ENCODE measurements at places on chromosomes 16 and 17. TPM values are rescaled to one million over a fixed set of nuclear protein-coding genes. Genes with fewer than 3 reads are reported as not detected.

- DNase-seq, result no peak
Measured at GRCh38 chr17:65229621-65229995, 92.4 kb downstream of the RGS9 start.

DNA sequence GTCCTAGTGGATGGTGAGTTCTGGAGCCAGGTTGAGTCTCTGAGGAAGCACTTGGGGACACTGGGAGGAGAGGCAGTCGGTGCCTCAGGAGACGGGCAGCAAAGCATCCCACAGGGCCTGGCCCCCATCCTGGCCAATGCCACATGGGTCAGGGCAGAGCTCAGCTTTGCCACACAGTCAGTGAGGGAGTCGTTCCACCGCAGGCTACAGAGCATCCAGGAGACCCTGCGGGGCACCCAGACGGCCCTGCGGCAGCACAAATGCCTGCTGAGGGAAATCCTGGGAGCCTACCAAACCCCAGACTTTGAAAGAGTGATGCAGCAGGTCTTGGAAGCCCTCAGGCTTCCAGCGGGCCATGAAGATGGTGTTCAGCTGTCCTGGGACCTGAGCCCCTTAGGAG is 39.7 kb downstream of the PLD6 start:
- no peak for DNase-seq

GRCh38 chr17:79544142-79544914 is 66.5 kb downstream of the RBFOX3 start:
- DNase-seq, result no peak

The TMEM98 gene
- total RNA-seq, result 190 TPM

The YBX2 gene
- total RNA-seq, result under 0.01 TPM

- DNase-seq, result no peak
Measured at GRCh38 chr17:73614256-73614655, 30.0 kb downstream of the SDK2 start.

DNA sequence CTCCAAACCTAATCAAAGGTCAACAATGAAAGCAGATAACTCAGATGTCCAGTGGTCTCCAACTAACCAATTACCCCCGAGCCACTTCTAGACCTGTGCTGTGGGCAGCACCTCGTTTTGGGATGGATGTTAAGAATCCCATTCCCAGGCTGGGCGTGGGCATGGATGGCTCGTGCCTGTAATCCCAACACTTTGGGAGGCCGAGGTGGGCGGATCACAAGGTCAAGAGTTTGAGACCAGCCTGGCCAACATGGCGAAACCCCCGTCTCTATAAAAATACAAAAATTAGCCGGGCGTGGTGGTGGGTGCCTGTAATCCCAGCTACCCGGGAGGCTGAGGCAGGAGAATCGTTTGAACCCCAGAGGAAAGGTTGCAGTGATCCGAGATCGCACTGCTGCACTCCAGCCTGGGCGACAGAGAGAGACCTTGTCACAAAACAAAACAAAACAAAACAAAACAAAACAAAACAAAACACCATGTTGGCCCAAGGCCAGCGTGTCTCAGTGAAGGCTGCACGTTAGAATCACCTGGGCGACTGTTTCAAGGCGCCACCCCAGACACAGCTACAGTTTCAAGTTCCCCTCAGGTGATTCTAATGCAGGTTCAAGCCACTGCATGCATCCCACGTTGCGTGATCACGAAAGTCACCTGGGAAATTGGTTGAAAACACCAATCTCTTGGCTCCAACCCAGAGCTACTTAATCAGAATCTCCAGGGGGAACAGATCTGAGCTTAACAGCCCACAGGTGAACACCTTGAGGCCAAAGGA is 21.3 kb downstream of the COX4I1 start:
- DNase-seq, result no peak

The NOL3 gene
- total RNA-seq, result 12.8 TPM

GRCh38 chr16:12178251-12178990 is 201.9 kb downstream of the SNX29 start:
- peak; percentile 62 for DNase-seq

- DNase-seq, result no peak
Measured at GRCh38 chr16:46832757-46833459, 1.9 kb upstream of the C16orf87 start.

The BAIAP3 gene
- total RNA-seq, result 0.26 TPM

DNA sequence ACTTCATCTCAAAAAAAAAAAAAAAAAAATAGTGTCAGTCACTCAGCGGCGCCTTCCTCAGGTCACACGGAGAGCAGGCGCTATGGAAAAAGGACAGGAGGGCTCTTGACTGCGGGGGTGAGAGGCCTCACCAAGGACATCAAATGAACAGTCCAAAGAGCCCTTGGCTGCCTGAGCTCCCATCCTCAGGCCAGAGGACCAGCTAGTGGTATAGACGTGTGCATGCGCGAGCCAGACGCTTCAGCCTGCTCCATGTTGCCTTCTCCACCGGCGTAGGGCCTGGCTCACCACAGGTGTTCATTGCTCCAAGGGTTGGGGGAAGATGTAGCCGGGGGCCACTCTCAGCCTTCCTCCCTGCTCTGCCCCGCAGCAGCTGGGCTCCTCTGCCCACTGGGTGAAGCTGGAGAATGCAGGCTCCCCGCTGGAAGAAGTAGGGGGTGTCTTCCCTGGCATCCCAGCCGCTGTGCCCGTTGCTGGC is 65.8 kb upstream of the PLCG2 start:
- DNase-seq, result no peak

The CMIP gene
- 2.8 TPM for total RNA-seq

DNA sequence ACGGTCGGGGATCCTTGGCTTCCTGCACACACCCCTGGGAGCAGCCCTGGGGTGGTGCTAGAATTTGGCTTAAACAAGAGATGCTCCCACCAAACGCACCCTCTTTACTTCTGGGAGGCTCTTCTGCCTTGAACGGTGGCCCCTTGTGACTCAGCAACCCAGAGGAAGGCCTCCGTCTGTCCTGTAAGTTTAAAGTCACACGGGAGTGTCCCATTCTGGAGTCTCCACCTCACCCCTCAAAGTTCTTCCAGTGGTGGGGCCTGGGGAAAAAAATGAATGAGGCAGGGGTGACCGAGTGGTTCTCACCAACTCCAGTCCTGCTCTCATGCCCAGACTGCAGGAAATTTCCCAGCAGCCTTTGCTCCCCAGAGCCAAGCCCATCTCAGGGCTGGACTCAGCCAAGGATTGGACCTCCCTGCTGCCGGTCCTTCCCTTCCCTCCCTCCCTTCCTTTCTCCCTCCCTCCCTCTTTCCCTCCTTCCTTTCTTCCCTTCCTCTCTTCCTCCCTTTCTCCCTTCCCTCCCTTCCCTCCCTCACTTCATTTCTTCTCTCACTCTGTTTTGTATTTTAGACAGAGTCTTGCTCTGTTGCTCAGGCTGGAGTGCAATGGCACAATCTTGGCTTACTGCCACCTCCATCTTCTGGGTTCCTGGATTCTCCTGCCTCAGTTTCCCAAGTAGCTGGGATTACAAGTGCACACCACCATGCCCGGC is 11.4 kb downstream of the ITGAD start:
- DNase-seq, result peak; percentile 4

DNA sequence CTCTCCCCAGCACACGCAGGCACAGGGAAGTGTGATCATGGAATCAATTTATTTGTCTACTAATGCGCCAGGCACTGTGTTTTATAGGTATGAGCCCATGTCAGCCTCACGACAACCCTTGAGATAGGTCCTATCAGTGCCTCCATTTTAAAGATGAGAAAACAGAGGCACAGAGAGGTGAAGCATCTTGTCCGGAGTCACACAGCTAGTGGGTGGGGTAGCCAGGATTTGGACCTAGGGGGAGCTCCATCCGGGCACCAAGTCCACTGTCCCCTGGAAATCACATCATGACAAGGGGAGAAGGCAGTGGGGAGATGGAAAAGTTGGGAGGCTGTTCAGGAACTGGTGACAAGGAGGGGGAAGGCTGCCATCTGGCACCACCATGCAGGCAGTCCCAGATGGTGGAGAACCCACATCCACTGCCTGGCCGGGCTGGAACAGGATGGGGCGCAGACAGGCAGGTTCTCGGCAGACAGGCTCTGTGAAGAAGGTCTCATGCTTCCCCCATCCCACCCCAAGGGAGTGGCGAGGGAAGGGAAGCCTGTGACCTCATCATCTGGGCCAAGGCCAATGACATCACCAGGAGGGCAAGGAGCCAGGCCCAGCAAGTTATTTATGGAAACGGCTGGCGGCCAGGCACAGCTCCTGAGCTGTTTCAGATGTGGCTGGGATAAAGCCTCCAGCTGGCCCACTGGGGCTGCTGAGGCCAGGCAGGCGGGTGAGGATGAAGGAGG is 126.0 kb upstream of the SDK2 start:
- peak; percentile 93 for DNase-seq

The GOT2 gene
- 39.3 TPM for total RNA-seq

GRCh38 chr17:15659663-15660062 is 24.4 kb downstream of the TRIM16 start:
- peak; percentile 47 for DNase-seq

GRCh38 chr17:80786470-80786869 is 205.2 kb upstream of the CHMP6 start:
- DNase-seq, result peak; percentile 8

GRCh38 chr16:74051-74746 is 1.8 kb upstream of the RHBDF1 start:
- DNase-seq, result no peak

GRCh38 chr16:72894293-72895151 is 153.4 kb downstream of the ZFHX3 start:
- DNase-seq, result no peak

The STH gene
- total RNA-seq, result not detected

DNA sequence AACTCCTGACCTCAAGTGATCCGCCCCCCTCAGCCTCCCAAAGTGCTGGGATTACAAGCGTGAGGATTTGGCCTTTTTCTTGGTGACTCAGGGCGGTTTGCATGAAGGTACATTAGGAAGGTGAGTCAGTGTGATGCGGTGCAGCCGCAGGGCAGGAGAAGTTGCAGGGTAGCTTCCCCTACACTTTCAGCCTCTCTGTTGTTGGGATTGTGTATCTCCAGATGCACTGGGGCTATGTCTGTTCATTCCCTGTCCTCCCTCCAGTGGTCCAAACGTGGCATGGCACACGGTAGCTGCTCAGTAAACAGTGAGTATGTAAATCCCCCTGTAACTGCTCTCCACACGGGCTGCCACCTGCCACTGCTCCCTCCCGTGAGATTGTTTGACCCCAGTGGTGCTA is 109.1 kb upstream of the CDC42EP4 start:
- DNase-seq, result no peak

DNA sequence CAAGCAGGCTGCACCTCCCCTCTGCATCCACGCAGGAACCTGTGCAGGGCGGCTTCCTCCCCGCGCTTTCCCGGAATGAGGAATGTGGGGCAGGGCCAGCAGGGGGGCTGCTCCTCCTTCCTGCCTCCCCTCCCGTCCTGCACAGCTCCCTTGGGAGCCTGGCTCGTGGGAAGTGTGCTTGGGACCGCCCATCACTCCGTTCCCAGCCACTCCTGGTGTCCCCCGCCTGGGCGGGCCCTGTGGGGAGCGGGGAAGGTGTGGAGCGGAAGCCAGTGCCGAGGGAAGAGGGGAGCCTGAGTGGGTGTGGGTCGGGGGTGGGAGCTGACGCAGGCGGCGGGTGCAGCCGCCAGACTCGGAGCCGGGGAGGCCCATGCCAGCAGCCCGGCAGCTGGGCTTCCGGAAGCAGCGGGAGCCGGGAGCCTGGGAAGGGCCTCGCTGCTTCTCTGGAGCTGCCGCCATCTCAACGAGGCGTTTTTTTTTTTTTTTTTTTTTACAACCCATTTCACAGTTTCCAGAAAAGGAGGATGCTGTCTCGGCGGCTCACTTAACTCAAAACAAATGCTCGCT is 24.1 kb downstream of the BAHCC1 start:
- DNase-seq, result peak; percentile 90

GRCh38 chr16:57724531-57724930 is 11.0 kb upstream of the KATNB1 start:
- DNase-seq, result no peak

The NGFR gene
- total RNA-seq, result under 0.01 TPM

- no peak for DNase-seq
Measured at GRCh38 chr16:46916980-46917379, 32.8 kb downstream of the GPT2 start.

DNA sequence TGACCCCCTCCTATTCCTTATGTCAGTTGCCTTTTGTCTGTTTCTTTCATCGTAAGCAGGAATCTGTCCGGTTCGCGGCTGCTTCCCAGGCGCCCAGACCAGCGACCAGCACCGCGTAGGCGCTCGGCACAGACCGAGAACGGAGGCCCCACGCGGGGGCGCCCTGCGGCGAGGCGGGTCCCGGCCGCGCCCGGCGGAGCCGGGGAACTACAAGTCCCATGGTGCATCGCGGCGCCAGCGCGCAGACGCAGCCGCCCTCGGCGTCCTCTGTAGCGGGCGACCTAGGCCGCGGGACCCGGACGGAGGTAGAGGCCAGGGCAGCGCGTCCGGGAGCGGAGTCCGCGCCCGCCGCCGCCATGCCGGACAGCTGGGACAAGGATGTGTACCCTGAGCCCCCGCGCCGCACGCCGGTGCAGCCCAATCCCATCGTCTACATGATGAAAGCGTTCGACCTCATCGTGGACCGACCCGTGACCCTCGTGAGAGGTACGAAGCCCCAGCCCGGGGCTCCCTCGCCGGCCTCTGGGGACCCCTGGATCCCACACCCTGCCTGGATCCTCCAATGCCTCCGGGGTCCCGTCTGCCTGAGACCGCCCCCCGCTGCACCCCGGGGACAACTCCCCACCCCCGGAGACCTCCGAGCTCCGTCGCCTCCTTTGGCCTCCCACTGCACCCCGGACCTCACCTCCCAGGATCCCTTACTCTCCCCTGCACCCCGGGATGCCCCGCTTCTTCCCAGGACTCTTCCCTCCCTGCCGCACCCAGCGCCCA is at the start of gene NDUFB10:
NDUFB10 (plus strand) TSS at position 270 of the 771 bp plus-strand sequence; CDS start at position 357, 87 bp downstream.
- peak; percentile 91 for DNase-seq

DNA sequence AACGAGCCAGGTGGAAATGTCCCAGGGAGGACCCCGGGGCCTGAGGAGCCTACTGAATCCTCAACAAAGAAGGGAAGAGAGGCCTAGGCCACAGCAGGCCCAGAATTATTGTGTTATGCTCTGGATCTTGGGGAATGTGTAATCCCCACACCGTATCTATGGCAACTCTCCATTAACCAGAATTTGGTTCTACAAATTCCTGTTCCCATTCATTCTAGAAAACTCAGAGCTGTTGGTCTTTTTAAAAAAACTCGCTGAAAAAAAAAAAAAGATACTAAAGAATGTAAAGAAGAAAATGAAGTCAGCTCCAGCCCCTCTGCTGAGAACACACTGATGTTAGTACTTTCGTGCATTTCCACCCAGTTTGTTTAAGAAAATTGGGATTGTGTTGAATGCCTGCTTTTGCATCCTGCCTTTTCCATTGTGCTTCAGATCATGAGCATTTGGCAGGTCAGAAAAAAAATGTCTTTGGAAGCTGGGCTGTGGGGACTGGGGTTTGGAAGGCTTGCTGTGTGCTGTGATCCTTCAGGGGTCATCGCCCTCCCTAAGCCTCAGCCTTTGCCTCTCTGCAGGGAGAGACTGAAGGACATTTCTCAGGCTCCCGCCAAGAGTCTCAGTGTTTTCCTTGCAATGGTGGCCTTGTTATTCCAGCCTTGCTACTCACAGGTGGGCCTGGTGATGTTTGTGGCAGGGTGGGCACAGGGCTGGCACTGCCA is 69.5 kb downstream of the SREBF1 start:
- peak; percentile 72 for DNase-seq

The TBC1D3B gene
- 1.8 TPM for total RNA-seq

- no peak for DNase-seq
Measured at GRCh38 chr16:24753000-24753399, 23.5 kb downstream of the TNRC6A start.

The NPIPA2 gene
- 0.77 TPM for total RNA-seq
